PC-9 (cell line): ENCODE measurements at places on chromosomes 6 and 20. TPM values are rescaled to one million over a fixed set of nuclear protein-coding genes. Genes with fewer than 3 reads are reported as not detected.

DNA sequence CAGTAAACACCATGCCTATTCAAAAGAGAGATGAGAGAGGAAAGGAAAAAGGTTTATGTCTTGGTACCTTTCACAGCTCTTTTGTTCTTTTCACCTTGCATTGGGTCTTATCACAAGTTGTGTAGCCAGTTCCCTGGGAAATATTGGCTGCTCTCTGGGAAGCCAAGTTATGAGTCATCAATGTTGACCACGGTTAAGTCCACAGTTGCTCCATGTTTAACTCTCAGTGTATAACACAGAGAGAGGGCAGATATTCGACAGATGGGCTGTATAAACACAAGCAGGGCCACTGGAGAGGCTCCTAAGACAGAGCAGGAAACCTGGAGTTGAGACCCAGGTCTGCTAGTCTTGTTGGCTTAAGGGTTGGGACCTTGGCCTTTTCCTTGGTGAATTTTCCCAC, 718.6 kb downstream of the QKI start:
- DNase-seq: no peak

The EPHA7 gene
- 0.57 and 1.0 TPM in 2 replicates for total RNA-seq

DNA sequence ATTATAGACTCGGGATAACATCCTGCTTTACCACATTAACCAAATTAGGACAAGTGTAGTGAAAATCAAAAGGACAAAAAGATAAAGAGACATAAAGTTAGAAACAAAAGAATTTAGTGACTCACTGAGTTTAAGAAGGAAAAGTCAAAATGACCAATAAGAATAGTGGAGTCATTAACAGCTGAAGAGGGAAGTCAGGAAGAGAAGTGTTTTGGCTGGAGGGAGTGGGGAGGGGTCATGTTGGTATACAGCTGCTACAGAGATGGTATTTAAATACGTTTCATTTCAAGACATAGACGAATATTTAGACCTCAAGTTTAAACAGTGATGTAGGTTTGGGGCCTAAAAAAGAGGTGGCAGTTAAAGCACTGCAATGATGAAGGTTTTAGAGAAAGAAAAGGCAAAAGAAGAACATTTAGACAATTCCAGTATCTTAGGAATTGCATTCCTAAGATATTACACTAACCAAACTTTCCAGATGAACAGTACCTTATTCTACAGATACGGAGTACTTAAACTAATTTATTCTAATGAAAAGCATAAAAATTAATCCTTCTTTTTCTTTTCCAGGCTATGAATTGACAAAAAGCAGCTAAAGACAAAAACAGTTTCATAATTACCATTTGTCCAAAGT, 10.6 kb downstream of the FKBP5 start:
- no peak for DNase-seq

The PI16 gene
- total RNA-seq: 0.83 and 1.9 TPM in 2 replicates

The BTN1A1 gene
- not detected in 2 replicates for total RNA-seq

- DNase-seq: no peak
These were observed 145.5 kb upstream of the RPS6KA2 start for GRCh38 chr6:166772518-166772917.

DNA sequence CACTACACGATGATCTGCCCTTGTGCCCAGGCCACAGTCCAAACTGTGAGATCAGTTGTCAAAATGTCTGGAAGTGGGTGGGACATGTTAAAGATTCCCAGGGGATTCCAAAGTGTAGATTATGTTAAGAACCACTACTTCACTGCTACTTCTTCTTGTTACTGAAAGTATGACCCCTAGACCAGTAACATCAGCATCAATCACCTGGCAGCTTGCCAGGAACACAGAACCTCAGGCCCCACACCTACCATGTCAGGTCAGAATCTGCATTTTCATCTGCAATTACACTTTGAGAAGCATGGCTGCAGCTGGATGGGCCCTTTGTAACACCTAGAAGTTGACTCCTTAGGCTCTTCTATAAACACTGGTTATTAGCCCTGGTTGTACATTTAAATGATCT, 36.1 kb downstream of the RFPL4B start:
- no peak for DNase-seq

GRCh38 chr20:50819349-50819748, 24.5 kb downstream of the BCAS4 start:
- no peak for DNase-seq

GRCh38 chr20:50924261-50924920, 6.8 kb downstream of the ADNP start:
- DNase-seq: no peak

DNA sequence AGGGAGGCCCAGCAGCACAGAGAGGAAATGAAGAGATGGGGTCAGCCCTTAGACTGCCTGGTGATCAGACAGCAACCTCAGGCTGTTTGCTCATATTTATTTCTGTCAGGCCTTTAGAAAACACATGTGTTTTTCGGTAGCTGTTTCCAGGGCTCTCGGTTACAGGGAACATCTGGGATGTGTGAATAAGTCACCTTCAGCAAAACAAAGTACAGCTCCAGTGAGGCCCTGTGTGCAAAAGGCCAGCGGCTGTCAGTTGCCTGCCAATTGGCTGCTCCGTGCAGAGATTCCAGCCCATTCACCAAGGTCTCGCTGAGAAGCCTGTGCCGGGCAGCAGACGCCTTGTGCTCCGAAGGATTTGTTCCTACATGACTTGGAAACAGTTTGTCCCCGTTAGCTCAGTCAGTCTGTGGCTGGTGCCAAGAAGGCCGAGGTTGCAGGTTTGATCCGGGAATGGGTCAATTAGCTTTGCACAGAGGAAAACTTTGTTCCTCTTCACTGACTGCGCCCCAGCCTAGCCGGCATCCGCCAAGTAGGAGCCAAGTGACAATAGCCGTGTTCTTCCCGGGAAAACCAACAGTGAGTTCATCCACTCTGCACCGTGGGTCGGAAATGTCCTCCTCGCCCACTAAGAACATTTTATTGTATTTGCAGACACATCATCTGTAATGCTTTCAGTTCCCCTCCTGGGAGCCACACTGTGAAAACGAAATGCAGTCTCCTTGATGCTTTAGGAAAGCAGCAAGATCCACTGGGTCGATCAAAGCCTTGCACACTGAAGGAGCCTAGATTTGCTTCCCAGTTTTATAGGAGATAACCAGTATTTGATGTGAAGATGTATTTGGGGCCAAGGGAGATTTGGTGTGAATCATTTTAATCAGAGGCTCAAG, 315.4 kb upstream of the CDYL start:
- DNase-seq: no peak

The PRKN gene
- total RNA-seq: not detected in 2 replicates
